Posterior vena cava (tissue), 2 donors: ENCODE measurements at places on chromosomes 13 and 19. TPM values are rescaled to one million over a fixed set of nuclear protein-coding genes. Genes with fewer than 3 reads are reported as not detected.

The C1QTNF9B gene
- not detected for total RNA-seq

The SYMPK gene
- total RNA-seq, result 44.6 TPM

The NCR1 gene
- not detected for total RNA-seq

The PRR19 gene
- total RNA-seq, result 0.19 TPM

The PGLYRP1 gene
- not detected for total RNA-seq

The OR7A5 gene
- not detected for total RNA-seq

The KLK6 gene
- not detected for total RNA-seq

The ZIM2 gene
- 1.1 TPM for total RNA-seq

The NLRP4 gene
- not detected for total RNA-seq

The TMIGD2 gene
- not detected for total RNA-seq

The GPR4 gene
- total RNA-seq, result 5.1 TPM

The LILRB4 gene
- 2.7 TPM for total RNA-seq

The TMEM255B gene
- total RNA-seq, result 22.9 TPM

The MAP2K2 gene
- 82.8 TPM for total RNA-seq

The FPR1 gene
- 24.0 TPM for total RNA-seq

The EFNA2 gene
- not detected for total RNA-seq

The RUBCNL gene
- 3.6 TPM for total RNA-seq

The DIAPH3 gene
- 0.83 TPM for total RNA-seq

The GNG7 gene
- 3.2 TPM for total RNA-seq
